Neuronal stem cell (in vitro differentiated cells): ENCODE measurements at places on chromosomes 7 and 10.

- H3K4me3 ChIP-seq = peak overlapping the region; percentile 95
- peak; percentile 29 for DNase-seq
- H3K27ac ChIP-seq = peak overlapping the region; percentile 95
These were observed 598 bp downstream of the MMS19 start for GRCh38 chr10:97497572-97498075.

- no peaks in the 10 kb centered on the region for H3K27me3 ChIP-seq
- no peak overlapping the region for H3K4me3 ChIP-seq
- DNase-seq = peak; percentile 64
- H3K4me1 ChIP-seq = no peaks in the 10 kb centered on the region
- H3K36me3 ChIP-seq = no peaks in the 10 kb centered on the region
These were observed 80.4 kb upstream of the CDK6 start for GRCh38 chr7:92916770-92917224.

DNA sequence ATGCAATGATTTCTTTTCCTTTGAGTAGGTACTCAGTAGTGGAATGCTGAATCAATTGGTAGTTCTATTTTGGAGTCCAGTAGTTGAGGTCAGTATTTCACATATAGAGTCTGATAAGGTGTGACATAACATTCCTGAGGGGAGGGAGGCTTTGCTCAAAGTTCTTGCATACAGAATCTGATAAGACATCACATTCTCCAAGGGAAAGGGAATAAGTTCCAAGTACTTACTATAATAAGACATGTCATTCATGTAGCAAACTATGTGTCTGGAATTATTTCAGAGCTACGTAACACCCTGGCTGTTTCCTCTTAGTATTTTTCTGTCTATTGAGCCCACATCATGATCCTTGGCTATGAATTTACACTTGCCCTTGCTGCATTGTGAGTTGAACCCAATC is 74.3 kb upstream of the POM121L12 start:
- no peak for DNase-seq
- peaks cover 7% of the 10 kb centered on the region for H3K4me1 ChIP-seq
- no peaks in the 10 kb centered on the region for H3K36me3 ChIP-seq
- H3K4me3 ChIP-seq = no peak overlapping the region

DNA sequence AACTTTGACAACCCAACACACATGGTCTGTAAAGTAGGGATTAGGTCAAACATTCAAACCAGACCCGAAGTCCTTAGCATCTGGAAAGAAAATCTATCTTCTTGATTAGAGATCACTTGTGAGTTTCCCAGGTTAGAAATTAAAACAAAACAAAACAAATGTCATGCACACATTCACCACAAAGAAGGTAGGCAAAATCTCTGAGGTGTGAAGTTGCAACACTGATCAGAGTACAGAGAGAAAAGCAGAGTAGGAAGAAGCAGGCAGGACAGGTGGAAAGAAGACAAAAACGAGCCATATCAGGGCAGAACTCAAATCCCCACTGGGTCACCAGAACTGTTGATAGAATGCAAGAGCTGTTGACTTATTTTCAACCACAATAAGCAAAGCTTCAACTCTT is 102.8 kb upstream of the THSD7A start:
- H3K4me3 ChIP-seq = no peak overlapping the region
- no peaks in the 10 kb centered on the region for H3K27me3 ChIP-seq
- no peak overlapping the region for H3K27ac ChIP-seq
- no peaks in the 10 kb centered on the region for H3K4me1 ChIP-seq
- no peak for DNase-seq

GRCh38 chr7:4079366-4079765 is 602.7 kb upstream of the FOXK1 start:
- H3K27me3 ChIP-seq = no peaks in the 10 kb centered on the region
- no peak overlapping the region for H3K4me3 ChIP-seq
- no peaks in the 10 kb centered on the region for H3K4me1 ChIP-seq
- no peaks in the 10 kb centered on the region for H3K36me3 ChIP-seq
- no peak overlapping the region for H3K27ac ChIP-seq

DNA sequence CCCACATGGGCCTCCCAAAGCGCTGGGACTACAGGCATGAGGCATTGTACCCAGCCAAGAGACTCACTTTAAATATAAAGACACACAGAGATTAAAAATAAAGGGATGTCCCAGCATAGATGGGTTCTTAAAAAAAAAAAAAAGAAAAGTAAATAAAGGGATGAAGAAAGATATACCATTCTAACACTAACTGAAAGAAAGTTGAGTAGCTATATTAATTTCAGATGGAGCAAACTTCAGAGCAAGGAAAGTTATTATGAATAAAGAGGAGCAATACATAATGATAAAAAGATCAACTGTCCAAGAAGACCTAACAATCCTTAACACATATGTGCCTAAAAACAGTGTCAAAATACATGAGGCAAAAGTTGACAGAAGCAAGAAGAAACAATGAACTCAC is 33.0 kb upstream of the SPOCK2 start:
- H3K36me3 ChIP-seq = peaks cover 4% of the 10 kb centered on the region
- no peak overlapping the region for H3K27ac ChIP-seq
- DNase-seq = no peak
- peaks cover 2% of the 10 kb centered on the region for H3K27me3 ChIP-seq

- no peak overlapping the region for H3K27ac ChIP-seq
- peaks cover 16% of the 10 kb centered on the region for H3K27me3 ChIP-seq
- H3K4me1 ChIP-seq = no peaks in the 10 kb centered on the region
- no peaks in the 10 kb centered on the region for H3K36me3 ChIP-seq
- no peak overlapping the region for H3K4me3 ChIP-seq
- DNase-seq = no peak
These were observed 13.5 kb upstream of the TBX20 start for GRCh38 chr7:35267411-35267810.

DNA sequence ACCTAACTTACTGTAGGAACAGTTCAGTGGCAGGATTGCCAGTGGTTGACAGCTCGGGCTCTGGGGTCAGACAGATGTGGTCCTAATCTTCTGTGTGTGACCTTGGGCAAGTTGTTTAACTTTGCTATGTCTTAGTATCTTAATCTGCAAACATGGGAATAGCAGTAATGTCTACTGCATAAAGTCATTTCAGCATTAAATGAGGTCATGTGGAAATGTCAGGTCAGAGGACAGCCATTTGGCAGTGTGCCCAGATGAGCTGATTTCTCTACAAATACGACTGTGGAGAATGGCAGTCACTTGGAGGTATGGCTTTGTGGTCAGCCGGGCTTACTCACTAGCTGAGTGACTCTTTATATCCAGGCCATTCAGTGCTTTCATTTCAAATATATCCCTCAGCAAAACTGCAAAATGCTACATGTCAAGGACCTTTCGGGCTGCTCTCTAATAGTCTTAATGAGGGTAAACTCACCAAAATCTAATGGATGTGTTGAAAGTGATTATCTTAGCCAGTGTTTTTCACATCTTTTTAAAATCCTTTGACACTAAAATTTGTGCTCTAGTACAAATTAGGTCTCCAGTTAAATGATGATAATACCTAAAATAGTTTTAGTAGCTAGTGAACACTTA is 171.4 kb downstream of the ST7 start:
- DNase-seq = no peak
- H3K27ac ChIP-seq = no peak overlapping the region
- no peaks in the 10 kb centered on the region for H3K4me1 ChIP-seq
- H3K4me3 ChIP-seq = no peak overlapping the region
- H3K27me3 ChIP-seq = no peaks in the 10 kb centered on the region

DNA sequence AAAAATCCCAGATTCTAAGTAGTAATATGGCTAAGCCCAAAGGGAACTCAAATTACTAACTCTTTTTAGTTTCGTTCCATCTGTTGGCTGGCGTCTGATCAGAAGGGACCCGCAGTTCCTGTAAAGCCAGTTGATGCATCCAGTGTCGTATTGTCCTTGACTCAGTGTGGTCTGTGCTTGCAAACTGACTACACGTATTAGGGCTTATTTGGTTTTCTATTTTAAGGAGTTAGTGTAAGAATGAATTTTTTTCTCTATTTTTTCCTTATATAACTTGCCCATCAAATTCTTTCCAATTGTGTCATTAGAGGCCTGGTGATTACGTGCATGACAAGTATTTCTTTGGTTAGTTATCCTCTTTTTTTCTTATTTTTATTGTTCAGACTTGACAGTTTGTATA is 9.7 kb downstream of the ABCA13 start:
- H3K27ac ChIP-seq = no peak overlapping the region
- H3K36me3 ChIP-seq = no peaks in the 10 kb centered on the region
- no peak overlapping the region for H3K4me3 ChIP-seq
- H3K4me1 ChIP-seq = peaks cover 11% of the 10 kb centered on the region
- DNase-seq = no peak

GRCh38 chr10:30114881-30115625 is 55.7 kb upstream of the JCAD start:
- H3K4me3 ChIP-seq = peak overlapping the region; percentile 34
- no peak for DNase-seq
- H3K36me3 ChIP-seq = no peaks in the 10 kb centered on the region
- H3K27ac ChIP-seq = peak overlapping the region; percentile 36

- no peak overlapping the region for H3K27ac ChIP-seq
- no peaks in the 10 kb centered on the region for H3K27me3 ChIP-seq
- DNase-seq = no peak
- no peak overlapping the region for H3K4me3 ChIP-seq
- no peaks in the 10 kb centered on the region for H3K36me3 ChIP-seq
These were observed 13.3 kb downstream of the IGFBP1 start for GRCh38 chr7:45901566-45901965.

- no peak for DNase-seq
- H3K4me3 ChIP-seq = no peak overlapping the region
- H3K27me3 ChIP-seq = no peaks in the 10 kb centered on the region
- H3K27ac ChIP-seq = no peak overlapping the region
- no peaks in the 10 kb centered on the region for H3K4me1 ChIP-seq
- H3K36me3 ChIP-seq = no peaks in the 10 kb centered on the region
These were observed 19.8 kb upstream of the TMEM273 start for GRCh38 chr10:49207936-49208487.

GRCh38 chr10:123929791-123930190 is 38.2 kb upstream of the CPXM2 start:
- H3K4me3 ChIP-seq = no peak overlapping the region
- H3K4me1 ChIP-seq = no peaks in the 10 kb centered on the region
- no peaks in the 10 kb centered on the region for H3K27me3 ChIP-seq
- DNase-seq = no peak
- no peak overlapping the region for H3K27ac ChIP-seq
- H3K36me3 ChIP-seq = no peaks in the 10 kb centered on the region

- no peaks in the 10 kb centered on the region for H3K27me3 ChIP-seq
- DNase-seq = no peak
- H3K4me3 ChIP-seq = no peak overlapping the region
- H3K4me1 ChIP-seq = no peaks in the 10 kb centered on the region
- no peaks in the 10 kb centered on the region for H3K36me3 ChIP-seq
- H3K27ac ChIP-seq = no peak overlapping the region
These were observed 154.0 kb upstream of the STEAP4 start for GRCh38 chr7:88460650-88461049.

DNA sequence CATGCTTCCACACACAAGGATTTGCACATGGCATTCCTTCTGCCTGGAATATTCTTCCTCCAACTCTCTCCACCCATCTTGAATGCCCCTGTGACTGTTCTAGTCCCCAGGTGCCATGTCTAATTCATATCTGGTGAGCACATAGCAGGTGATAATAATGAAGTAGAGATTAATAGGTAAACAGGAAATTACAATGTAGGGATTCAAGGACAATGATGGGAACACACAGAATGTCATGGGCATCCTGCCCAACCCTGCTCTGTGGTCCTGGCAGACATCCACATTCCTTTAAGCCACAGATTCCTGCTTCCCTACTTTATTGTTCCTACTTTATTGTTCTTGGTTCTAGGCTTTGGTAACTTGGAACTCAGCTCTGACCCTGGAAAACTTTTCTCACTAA is 115.8 kb downstream of the THSD7A start:
- no peak overlapping the region for H3K27ac ChIP-seq
- no peak for DNase-seq
- no peak overlapping the region for H3K4me3 ChIP-seq
- no peaks in the 10 kb centered on the region for H3K36me3 ChIP-seq
- H3K4me1 ChIP-seq = no peaks in the 10 kb centered on the region

DNA sequence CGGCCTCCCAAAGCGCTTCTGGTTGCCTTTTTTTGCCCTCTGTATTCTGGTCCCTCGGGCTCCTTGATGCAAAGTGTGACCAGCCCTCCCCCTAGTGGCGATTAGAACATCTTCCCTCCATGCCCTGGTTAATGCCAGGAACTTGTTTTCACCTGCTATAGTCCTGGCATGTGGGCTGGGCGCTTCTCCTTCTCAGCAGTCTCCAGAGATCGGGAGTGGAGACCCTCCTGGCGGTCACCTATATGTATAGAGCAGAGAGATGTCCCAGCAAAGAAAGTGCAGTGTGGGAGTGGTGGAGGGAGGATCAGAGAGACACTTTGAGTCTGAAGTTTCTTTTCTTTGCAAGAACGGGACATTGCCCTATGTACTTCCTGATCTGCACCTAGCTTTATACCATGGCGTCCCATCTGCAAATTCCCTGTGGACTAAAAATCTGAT is 264.1 kb downstream of the OTUD1 start:
- no peaks in the 10 kb centered on the region for H3K27me3 ChIP-seq
- no peaks in the 10 kb centered on the region for H3K36me3 ChIP-seq
- no peak overlapping the region for H3K4me3 ChIP-seq
- peak; percentile 67 for DNase-seq
- H3K4me1 ChIP-seq = no peaks in the 10 kb centered on the region
- no peak overlapping the region for H3K27ac ChIP-seq

DNA sequence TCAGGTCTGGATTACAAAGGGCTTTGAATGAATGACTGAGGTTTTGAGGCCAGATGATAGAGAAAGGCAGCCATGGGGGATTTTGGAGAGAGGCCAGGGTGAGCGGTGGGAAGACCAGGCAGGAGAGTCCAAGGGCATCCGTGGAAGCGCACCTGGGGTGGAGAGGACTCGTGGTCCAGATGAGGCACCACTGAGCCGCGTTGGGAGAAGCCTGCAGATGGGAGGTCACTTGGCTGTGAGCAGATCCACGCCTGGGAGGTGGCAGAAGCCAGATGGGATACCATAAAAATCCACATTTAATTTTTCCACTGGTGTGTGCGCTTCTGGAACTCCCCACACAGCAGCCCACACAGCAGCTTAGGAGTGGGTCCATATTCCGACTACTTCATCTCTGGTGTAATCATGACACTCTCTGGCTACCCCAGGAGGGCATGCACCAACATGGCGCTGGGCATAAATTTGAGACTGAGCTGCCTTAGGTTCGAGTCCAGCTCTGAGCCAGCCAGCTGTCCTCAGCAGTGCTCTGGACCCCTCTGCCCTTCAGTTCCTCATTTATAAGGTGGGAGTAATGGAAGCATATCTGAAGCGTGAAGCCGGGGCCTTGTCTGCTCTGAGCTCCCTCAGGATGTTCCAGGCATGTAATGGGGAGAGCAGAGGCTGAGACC is 90.2 kb upstream of the FAM20C start:
- no peaks in the 10 kb centered on the region for H3K36me3 ChIP-seq
- H3K4me1 ChIP-seq = peaks cover 3% of the 10 kb centered on the region
- H3K27me3 ChIP-seq = no peaks in the 10 kb centered on the region
- no peak overlapping the region for H3K27ac ChIP-seq
- no peak overlapping the region for H3K4me3 ChIP-seq
- DNase-seq = no peak

GRCh38 chr7:101186844-101187428 is 6.8 kb upstream of the NAT16 start:
- DNase-seq = no peak
- H3K4me1 ChIP-seq = no peaks in the 10 kb centered on the region
- no peak overlapping the region for H3K27ac ChIP-seq
- H3K4me3 ChIP-seq = no peak overlapping the region

GRCh38 chr7:49564379-49564714 is 209.1 kb upstream of the VWC2 start:
- H3K4me1 ChIP-seq = no peaks in the 10 kb centered on the region
- H3K27me3 ChIP-seq = no peaks in the 10 kb centered on the region
- no peak overlapping the region for H3K4me3 ChIP-seq
